ENCODE measurements at places on chromosomes 16 and 17.

DNA sequence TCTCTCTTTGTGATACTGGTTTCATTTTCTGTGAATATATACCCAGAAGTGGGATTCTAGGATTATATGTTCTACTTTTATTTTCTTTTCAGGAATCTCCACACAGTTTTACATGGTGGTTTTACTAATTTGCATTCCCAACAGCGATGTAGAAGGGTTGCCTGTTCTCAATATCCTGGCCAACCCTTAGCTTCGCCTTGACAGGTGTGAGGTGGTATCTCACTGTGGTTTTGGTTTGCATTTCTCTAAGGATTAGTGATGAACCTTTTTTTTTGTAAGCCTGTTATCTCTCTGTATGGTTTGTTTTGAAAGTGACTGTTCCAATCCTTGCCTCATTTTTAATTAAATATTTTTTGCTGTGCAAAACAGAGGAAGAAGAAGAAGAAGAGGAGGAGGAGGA lies 937.7 kb downstream of the CDH8 start:
- H3K36me3 ChIP-seq: no peaks in the 10 kb centered on the region
- ATAC-seq: no peak
- H3K27me3 ChIP-seq: no peaks in the 10 kb centered on the region
- H3K4me3 ChIP-seq: no peak overlapping the region
- H3K4me1 ChIP-seq: no peaks in the 10 kb centered on the region

DNA sequence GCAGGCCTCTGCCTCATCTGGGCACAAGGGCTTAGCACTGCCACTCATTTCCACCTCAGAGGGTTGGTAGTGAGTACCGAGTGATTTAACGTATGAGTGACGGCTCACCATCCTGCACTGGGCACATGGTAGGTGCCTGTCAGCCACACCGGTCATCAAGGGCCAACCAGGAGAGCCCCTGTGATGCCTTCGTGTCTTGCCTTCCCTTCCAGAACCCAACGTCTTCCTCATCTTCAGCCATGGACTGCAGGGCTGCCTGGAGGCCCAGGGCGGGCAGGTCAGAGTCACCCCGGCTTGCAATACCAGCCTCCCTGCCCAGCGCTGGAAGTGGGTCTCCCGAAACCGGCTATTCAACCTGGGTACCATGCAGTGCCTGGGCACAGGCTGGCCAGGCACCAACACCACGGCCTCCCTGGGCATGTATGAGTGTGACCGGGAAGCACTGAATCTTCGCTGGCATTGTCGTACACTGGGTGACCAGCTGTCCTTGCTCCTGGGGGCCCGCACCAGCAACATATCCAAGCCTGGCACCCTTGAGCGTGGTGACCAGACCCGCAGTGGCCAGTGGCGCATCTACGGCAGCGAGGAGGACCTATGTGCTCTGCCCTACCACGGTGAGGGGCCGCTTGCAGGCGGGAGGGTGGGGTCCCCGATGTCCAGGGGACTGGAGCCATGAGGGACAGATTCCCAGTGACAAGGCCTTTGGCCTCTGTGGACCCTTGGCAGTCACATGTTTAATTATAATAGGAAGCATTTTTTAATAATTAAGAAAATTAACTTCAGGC lies 37.1 kb downstream of the MRC2 start:
- no peak overlapping the region for H3K27ac ChIP-seq
- H3K27me3 ChIP-seq: no peaks in the 10 kb centered on the region
- H3K4me3 ChIP-seq: no peak overlapping the region
- H3K4me1 ChIP-seq: no peaks in the 10 kb centered on the region

GRCh38 chr17:19014628-19015215 lies 10.2 kb upstream of the FAM83G start:
- no peaks in the 10 kb centered on the region for H3K4me1 ChIP-seq
- H3K27ac ChIP-seq: no peak overlapping the region
- no peaks in the 10 kb centered on the region for H3K36me3 ChIP-seq
- no peak overlapping the region for H3K4me3 ChIP-seq
- peaks cover 10% of the 10 kb centered on the region for H3K27me3 ChIP-seq

- no peaks in the 10 kb centered on the region for H3K4me1 ChIP-seq
- H3K36me3 ChIP-seq: no peaks in the 10 kb centered on the region
- no peak for ATAC-seq
- no peak overlapping the region for H3K4me3 ChIP-seq
These were observed 12.5 kb downstream of the KIF18B start for GRCh38 chr17:44935116-44935515.

DNA sequence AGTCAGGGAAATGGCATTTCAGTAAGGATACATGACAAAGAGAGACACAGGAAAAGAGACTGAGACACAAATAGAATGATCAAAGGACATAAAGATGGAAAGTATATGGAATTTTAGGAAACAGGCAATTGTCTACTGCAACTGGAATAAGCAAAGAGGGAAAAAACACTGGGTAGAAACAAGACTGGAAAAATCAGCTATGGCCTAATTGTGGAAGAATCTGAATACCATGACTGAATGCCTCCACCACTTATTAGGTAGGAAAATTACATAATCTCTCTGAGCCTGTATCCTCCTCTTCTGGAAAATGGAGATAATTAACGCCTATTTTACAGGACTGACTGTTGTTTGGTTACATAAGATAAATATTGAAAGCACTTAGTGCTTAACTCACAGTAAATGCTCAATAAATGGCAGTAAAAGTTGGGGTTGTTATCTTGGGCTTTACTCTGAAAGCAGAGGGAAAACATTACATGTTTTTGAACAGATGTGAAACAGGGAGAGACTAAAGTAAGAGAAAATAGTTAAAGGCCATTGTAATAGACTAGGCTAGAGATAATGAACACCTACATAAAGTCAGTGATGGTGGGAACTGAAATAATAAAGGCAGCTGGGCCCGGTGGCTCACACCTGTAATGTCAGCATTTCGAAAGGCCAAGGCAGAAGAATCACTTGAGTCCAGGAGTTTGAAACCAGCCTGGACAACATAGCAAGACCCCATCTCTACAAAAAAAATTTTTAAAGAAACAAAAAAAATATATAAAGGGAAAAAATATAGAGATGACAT lies 63.5 kb upstream of the C17orf78 start:
- no peak overlapping the region for H3K4me3 ChIP-seq
- no peaks in the 10 kb centered on the region for H3K27me3 ChIP-seq
- H3K27ac ChIP-seq: no peak overlapping the region

GRCh38 chr17:50686494-50687199 lies 21.1 kb downstream of the ANKRD40 start:
- no peaks in the 10 kb centered on the region for H3K27me3 ChIP-seq
- peak; percentile 94 for ATAC-seq
- peaks cover 14% of the 10 kb centered on the region for H3K4me1 ChIP-seq
- no peak overlapping the region for H3K4me3 ChIP-seq
- no peaks in the 10 kb centered on the region for H3K36me3 ChIP-seq

GRCh38 chr16:16917191-16917785 lies 538.3 kb downstream of the NPIPA7 start:
- H3K27ac ChIP-seq: no peak overlapping the region
- no peak overlapping the region for H3K4me3 ChIP-seq
- peaks cover 51% of the 10 kb centered on the region for H3K27me3 ChIP-seq
- no peaks in the 10 kb centered on the region for H3K36me3 ChIP-seq

GRCh38 chr17:46178550-46179214 lies 14.5 kb downstream of the KANSL1 start:
- H3K4me3 ChIP-seq: no peak overlapping the region
- H3K4me1 ChIP-seq: peaks cover 39% of the 10 kb centered on the region
- H3K27ac ChIP-seq: no peak overlapping the region
- ATAC-seq: no peak

DNA sequence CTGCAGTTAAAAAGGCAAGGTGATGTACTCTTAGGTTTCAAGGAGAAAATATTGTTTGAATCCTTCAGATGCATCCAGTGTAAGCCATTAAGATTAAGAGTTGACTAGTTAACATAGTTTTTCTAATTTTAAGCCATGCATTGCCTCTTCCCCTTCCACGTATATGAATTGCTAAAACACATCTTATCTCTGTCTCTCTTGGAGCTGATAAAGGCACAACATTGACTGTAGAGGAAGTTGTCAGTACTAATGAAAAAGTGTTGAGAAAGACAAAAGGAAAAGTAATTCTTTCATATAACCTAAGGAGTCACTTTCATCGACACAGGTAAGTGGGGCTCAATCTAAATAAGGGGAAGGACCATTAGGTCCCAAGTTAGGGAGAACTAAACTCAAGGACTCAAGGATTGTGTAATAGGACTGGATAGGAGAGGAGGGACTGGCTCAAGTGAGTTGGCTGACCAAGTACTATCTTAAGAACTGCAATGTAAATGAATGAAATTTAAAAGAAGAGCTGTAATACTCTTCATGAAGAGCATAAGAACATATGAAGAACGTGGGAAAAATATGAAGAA lies 55.6 kb downstream of the GRB7 start:
- H3K27ac ChIP-seq: no peak overlapping the region
- no peaks in the 10 kb centered on the region for H3K4me1 ChIP-seq
- no peak overlapping the region for H3K4me3 ChIP-seq
- H3K36me3 ChIP-seq: no peaks in the 10 kb centered on the region
- ATAC-seq: no peak
- peaks cover 34% of the 10 kb centered on the region for H3K27me3 ChIP-seq

DNA sequence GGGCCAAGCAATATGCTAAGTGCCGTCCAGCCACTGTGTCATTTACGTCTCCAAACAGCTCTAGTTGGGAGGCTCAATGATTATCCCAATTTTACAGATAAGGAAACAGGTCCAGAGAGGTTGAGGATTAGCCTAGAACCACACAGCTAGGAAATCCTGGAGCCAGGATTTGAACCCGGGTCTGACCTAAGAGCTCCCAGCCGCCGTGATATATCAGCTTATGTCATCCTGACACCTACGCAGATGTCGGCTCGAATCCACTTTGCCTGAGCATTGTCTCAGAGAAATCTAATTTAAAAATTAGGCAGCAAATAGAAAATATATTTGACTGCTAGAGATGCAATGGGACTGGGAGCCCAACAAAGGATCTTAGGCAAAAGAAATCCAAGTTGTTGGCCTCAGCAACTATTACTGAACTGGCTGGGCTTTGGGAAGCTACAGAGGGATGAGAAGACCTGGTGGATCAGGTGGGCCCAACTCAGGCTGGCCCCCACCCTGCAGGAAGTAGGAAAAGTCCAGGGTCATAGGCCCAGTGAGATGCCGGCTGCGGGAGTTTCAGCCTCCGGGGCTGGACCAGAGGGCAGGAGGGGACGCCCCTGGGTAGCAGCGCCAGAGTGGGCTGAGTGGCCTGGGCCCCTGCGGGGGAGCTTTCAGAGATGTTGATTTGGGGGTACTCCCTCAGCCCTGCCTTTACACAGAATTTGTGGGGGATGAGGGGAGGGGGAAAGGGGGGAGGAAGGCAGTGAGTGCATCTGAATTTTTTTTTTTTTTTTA lies 35.1 kb upstream of the IL21R start:
- H3K4me3 ChIP-seq: no peak overlapping the region
- peaks cover 35% of the 10 kb centered on the region for H3K4me1 ChIP-seq
- H3K36me3 ChIP-seq: no peaks in the 10 kb centered on the region
- no peak overlapping the region for H3K27ac ChIP-seq

DNA sequence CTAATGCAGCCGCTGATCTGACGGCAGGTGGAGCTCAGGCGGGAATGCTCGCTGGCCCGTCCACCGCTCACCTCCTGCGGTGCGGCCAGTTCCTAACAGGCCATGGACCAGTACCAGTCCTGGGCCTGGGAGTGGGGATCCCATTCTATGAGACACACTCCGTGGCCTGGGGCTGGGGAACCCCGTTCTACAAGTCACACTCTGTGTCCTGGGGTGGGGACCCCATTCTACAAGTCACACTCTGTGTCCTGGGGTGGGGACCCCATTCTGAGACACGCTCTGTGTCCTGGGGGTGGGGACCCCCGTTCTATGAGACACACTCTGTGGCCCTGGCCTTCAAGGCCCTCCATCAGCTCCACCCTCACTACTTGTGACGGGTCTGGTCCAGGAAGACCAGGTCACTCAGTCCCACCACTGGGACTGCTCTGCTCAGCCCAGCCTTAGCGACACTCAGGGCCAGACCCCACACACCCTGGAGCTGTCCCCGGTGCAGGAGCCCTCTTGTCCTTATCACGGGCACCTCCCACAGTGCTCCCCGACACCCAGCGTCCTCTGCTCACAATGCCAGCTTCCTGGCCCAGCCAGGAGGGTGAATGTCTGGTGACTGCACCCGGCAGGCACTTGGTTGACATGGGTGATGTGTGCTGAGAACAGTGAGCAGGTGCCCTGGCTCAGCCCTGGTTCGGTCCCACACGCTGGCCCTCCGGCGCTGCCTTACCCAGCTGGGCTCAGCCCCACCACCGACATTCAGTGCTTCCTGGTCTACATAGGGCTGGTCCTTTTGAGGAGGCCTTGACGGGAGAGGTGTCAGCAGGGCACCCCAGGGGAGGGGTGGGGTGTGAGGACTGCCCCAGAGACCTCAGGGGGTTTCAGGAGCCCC lies 89.1 kb downstream of the TBC1D16 start:
- H3K36me3 ChIP-seq: peaks cover 88% of the 10 kb centered on the region
- no peak for ATAC-seq
- no peaks in the 10 kb centered on the region for H3K27me3 ChIP-seq
- H3K4me3 ChIP-seq: no peak overlapping the region

GRCh38 chr16:76665571-76666275 lies 388.5 kb downstream of the CNTNAP4 start:
- ATAC-seq: no peak
- H3K27ac ChIP-seq: no peak overlapping the region
- H3K36me3 ChIP-seq: no peaks in the 10 kb centered on the region
- no peaks in the 10 kb centered on the region for H3K27me3 ChIP-seq
- H3K4me1 ChIP-seq: no peaks in the 10 kb centered on the region

- H3K36me3 ChIP-seq: no peaks in the 10 kb centered on the region
- no peak for ATAC-seq
- peaks cover 94% of the 10 kb centered on the region for H3K27me3 ChIP-seq
- H3K27ac ChIP-seq: no peak overlapping the region
- no peak overlapping the region for H3K4me3 ChIP-seq
- no peaks in the 10 kb centered on the region for H3K4me1 ChIP-seq
These were observed 2.4 kb upstream of the MARVELD3 start for GRCh38 chr16:71623597-71623996.

GRCh38 chr17:66073384-66073783 lies 118.5 kb downstream of the CEP112 start:
- H3K4me3 ChIP-seq: no peak overlapping the region
- no peak overlapping the region for H3K27ac ChIP-seq
- H3K27me3 ChIP-seq: no peaks in the 10 kb centered on the region
- H3K4me1 ChIP-seq: no peaks in the 10 kb centered on the region

DNA sequence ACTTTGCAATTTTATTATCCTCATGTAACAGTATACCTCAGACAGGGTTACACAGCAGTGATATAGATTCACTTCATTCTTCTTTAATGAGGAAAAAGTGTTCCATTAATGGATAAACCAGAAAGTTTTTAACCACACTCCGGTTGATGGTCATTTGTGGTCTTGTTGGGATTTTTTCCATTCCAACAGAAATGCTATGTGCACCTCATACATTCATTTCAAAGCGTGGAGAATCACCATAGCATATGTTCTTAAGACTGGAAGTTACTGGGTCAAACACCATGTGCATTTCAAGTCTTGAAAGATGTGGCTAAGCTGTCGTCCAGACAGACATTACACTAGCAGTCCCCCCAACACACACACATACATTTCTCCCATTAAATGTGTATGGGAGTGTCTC lies 245.8 kb upstream of the CDH5 start:
- no peak for ATAC-seq
- H3K36me3 ChIP-seq: no peaks in the 10 kb centered on the region
- no peak overlapping the region for H3K4me3 ChIP-seq
- H3K27me3 ChIP-seq: no peaks in the 10 kb centered on the region
- no peaks in the 10 kb centered on the region for H3K4me1 ChIP-seq
- H3K27ac ChIP-seq: no peak overlapping the region

- H3K36me3 ChIP-seq: no peaks in the 10 kb centered on the region
- peaks cover 25% of the 10 kb centered on the region for H3K4me1 ChIP-seq
- H3K27ac ChIP-seq: no peak overlapping the region
- no peaks in the 10 kb centered on the region for H3K27me3 ChIP-seq
- no peak overlapping the region for H3K4me3 ChIP-seq
These were observed 172.5 kb upstream of the FOXF1 start for GRCh38 chr16:86337581-86338402.

- H3K27ac ChIP-seq: peak overlapping the region; percentile 89
- H3K4me3 ChIP-seq: peak overlapping the region; percentile 94
- peaks cover 15% of the 10 kb centered on the region for H3K4me1 ChIP-seq
- no peaks in the 10 kb centered on the region for H3K27me3 ChIP-seq
- peaks cover 54% of the 10 kb centered on the region for H3K36me3 ChIP-seq
These were observed 868 bp downstream of the SMCR8 start for GRCh38 chr17:18315961-18316360.
